ENCODE measurements at places on chromosomes 12 and 14.

GRCh38 chr12:91753649-91754048 is 392.0 kb downstream of the BTG1 start:
- DNase-seq = no peak

DNA sequence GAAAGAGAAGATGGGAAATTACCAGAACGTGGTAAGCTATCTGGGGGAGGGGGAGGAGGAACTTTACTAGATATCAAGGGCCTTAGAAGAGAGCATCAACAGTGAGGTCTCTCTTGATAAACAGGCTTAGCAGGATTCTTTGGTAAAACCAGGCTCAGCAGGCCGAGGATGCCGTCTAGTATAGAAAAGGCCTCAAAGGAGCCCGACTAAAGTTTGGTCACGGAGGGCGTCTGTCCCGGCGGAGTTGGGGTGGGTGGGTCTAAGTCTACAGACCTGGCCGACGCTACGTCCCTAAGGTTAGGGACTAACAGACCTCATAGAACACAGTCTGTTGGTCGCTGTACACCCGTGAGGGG is 538 bp upstream of the TIGAR start:
- DNase-seq = no peak

GRCh38 chr14:79011091-79011919 is 841.1 kb downstream of the NRXN3 start:
- no peak for DNase-seq

GRCh38 chr14:104576232-104576969 is 3.2 kb upstream of the C14orf180 start:
- no peak for DNase-seq

GRCh38 chr14:61598980-61599379 is 96.3 kb upstream of the HIF1A start:
- no peak for DNase-seq

All from activated T-cell treated with anti-CD3 and anti-CD28 coated beads for 48 hours (primary cell).